Heart left ventricle (tissue), 16 donors: ENCODE measurements at places on chromosomes 4 and X.
A peak's percentile ranks its signal among the peaks of the same experiment; 100 is the strongest.

DNA sequence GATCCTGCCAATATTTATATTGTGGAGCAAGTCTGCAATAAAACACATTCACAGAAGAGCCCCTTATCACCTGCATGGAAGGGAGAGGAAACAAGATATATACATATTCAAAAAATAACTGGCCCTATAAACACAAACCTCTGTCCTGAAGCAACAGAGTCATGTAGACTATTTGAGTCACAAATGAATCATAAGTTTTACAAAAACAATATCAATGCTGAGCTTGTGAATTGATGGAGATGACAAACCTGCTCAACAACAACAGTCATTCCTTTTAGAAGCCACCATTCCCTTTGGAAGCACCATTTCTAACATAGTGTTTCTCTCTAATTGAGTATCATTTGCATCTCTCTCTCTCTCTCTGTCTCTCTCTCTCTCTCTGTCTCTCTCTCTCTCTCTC, 313.9 kb downstream of the MID1IP1 start:
- H3K27me3 ChIP-seq, result no peaks in the 10 kb centered on the region
- H3K27ac ChIP-seq, result no peak overlapping the region
- no peaks in the 10 kb centered on the region for H3K36me3 ChIP-seq
- DNase-seq, result no peak
- no peak overlapping the region for H3K4me3 ChIP-seq
- H3K4me1 ChIP-seq, result no peaks in the 10 kb centered on the region

GRCh38 chrX:337331-337831, 18.8 kb upstream of the GTPBP6 start:
- peak; percentile 15 for DNase-seq
- H3K4me3 ChIP-seq, result no peak overlapping the region
- no peak overlapping the region for H3K27ac ChIP-seq
- no peaks in the 10 kb centered on the region for H3K27me3 ChIP-seq

- H3K36me3 ChIP-seq, result no peaks in the 10 kb centered on the region
- H3K27me3 ChIP-seq, result no peaks in the 10 kb centered on the region
- H3K4me1 ChIP-seq, result no peaks in the 10 kb centered on the region
- H3K27ac ChIP-seq, result no peak overlapping the region
- DNase-seq, result no peak
These were observed 181.7 kb upstream of the NPY2R start for GRCh38 chr4:155026715-155027114.

- no peaks in the 10 kb centered on the region for H3K36me3 ChIP-seq
- H3K27me3 ChIP-seq, result no peaks in the 10 kb centered on the region
- no peak overlapping the region for H3K4me3 ChIP-seq
- peaks cover 27% of the 10 kb centered on the region for H3K4me1 ChIP-seq
These were observed 66.3 kb upstream of the FAM9C start for GRCh38 chrX:13110433-13111324.

GRCh38 chrX:110847334-110847733, 51.7 kb upstream of the CHRDL1 start:
- H3K4me1 ChIP-seq, result no peaks in the 10 kb centered on the region
- DNase-seq, result no peak
- H3K27ac ChIP-seq, result no peak overlapping the region
- no peaks in the 10 kb centered on the region for H3K27me3 ChIP-seq
- no peak overlapping the region for H3K4me3 ChIP-seq

DNA sequence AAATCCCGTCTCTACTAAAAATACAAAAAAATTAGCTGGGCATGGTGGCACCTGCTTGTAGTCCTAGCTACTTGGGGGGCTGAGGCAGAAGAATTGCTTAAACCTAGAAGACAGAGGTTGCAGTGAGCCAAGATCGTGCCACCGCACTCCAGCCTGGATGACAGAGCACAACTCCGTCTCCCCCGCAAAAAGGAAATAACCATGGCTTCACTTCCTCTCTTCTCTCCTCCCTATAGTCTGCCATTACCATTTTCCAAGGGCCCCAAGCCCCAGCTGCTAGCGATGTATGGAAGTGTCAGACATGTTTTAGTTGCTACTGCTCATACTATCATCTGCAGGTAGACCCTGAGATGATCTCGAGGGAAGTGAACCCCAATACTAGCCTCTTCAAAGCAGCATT, 177.3 kb upstream of the FAM9B start:
- no peak overlapping the region for H3K4me3 ChIP-seq
- no peak for DNase-seq
- no peaks in the 10 kb centered on the region for H3K36me3 ChIP-seq
- H3K27ac ChIP-seq, result no peak overlapping the region

GRCh38 chrX:37993176-37993575, 13.2 kb upstream of the SYTL5 start:
- no peaks in the 10 kb centered on the region for H3K27me3 ChIP-seq
- H3K4me3 ChIP-seq, result no peak overlapping the region
- H3K36me3 ChIP-seq, result no peaks in the 10 kb centered on the region

GRCh38 chrX:433771-434170, 47.1 kb upstream of the PPP2R3B start:
- no peak overlapping the region for H3K27ac ChIP-seq
- H3K27me3 ChIP-seq, result peaks cover under 1% of the 10 kb centered on the region
- no peak for DNase-seq
- no peaks in the 10 kb centered on the region for H3K36me3 ChIP-seq
- H3K4me1 ChIP-seq, result no peaks in the 10 kb centered on the region

DNA sequence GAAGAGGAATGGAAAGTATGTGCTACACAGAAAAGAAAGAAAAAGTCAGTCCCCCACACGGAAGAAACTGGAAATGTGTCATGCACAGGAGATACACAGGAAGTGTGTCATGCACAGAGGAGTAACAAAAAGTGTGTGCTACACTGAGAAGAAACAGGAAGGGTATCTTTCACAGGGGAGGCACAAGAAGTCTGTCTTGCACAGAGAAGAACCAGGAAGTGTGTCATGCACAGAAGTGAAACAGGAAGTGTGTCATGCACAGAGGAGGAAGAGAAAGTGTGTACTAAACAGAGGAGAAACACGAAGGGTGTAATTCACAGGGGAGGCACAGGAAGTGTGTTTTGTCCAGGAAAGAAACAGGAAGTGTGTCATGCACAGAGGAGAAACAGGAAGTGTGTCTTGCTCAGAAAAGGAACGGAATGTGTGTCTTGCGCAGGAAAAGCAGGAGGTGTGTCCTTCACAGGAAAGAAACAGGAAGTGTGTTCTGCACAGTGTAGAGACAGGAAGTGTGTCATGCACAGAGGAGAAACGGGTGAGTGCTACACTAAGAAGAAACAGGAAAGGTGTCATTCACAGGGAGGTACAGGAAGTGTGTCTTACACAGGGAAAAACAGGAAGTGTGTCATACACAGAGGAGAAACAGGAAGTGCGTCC, 527.2 kb upstream of the PRKX start:
- H3K27me3 ChIP-seq, result no peaks in the 10 kb centered on the region
- DNase-seq, result no peak
- no peak overlapping the region for H3K27ac ChIP-seq
- H3K4me3 ChIP-seq, result no peak overlapping the region
- no peaks in the 10 kb centered on the region for H3K4me1 ChIP-seq
- H3K36me3 ChIP-seq, result no peaks in the 10 kb centered on the region

DNA sequence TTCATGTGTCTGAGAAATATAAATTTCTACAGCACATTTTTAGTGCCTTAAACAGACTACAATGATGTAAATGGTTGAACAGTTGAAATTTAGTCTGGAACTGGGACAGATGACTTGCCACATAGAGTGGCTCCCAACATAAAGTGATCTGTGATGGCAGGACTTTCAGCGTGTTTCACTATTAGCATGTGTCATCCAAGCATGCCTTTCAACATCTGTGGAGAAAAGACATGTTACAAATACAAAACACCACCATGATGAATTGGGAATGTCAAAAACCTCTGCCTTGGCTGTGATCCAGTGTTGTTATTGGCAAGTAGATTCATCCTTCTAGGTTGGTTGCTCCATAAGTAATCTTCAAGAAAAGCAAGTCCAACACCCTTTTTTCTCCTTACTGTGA, 348.7 kb downstream of the MAPK10 start:
- no peak for DNase-seq
- H3K4me3 ChIP-seq, result no peak overlapping the region
- H3K36me3 ChIP-seq, result no peaks in the 10 kb centered on the region
- H3K27me3 ChIP-seq, result no peaks in the 10 kb centered on the region

DNA sequence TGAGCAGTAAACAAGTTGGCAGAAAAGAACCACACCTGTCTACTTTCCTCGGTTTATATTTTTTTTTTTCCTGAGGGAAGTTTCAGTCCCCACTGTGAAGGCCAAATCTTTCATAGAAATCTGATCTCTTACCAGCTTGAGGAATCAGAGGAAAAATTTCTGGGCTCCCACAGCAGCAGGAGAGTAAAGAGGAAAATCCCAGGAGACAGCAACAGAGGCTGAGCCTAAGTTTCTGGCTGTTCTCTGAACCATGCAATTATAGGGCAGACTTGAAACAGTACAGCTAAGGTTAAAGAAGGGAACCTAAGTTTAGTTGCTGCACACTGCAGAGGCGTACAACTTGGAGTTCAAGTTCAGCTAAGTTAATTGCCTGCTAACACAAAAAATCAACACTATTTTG, 1090.9 kb upstream of the INTU start:
- no peaks in the 10 kb centered on the region for H3K36me3 ChIP-seq
- H3K27me3 ChIP-seq, result no peaks in the 10 kb centered on the region
- no peak for DNase-seq
- H3K4me1 ChIP-seq, result no peaks in the 10 kb centered on the region

DNA sequence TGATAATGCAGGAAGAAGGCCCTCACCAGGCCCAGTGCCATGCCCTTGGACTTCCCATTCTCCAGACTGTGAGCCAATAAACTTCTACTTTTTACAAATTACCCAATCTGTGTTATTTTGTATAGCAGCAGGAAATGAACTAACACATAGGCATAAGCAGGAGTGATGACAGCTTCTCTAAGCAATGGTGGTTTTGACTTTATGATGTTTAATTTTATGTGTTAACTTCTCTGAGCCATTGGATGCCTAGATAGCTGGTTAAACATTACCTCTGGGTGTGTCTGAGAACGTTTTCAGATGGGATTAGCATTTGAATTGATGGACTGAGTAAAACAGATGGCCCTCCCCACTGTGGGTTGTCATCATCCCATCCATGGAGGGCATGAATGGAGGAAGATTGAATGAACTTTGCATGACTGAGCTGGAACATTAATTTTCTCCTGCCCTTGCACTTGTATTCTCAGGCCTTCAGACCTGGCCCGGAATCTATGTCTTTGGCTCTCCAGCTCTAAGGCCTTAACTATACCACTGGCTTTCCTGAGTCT, 13.9 kb upstream of the PDLIM3 start:
- H3K4me3 ChIP-seq, result no peak overlapping the region
- no peak for DNase-seq
- peaks cover 4% of the 10 kb centered on the region for H3K4me1 ChIP-seq
- no peaks in the 10 kb centered on the region for H3K36me3 ChIP-seq

DNA sequence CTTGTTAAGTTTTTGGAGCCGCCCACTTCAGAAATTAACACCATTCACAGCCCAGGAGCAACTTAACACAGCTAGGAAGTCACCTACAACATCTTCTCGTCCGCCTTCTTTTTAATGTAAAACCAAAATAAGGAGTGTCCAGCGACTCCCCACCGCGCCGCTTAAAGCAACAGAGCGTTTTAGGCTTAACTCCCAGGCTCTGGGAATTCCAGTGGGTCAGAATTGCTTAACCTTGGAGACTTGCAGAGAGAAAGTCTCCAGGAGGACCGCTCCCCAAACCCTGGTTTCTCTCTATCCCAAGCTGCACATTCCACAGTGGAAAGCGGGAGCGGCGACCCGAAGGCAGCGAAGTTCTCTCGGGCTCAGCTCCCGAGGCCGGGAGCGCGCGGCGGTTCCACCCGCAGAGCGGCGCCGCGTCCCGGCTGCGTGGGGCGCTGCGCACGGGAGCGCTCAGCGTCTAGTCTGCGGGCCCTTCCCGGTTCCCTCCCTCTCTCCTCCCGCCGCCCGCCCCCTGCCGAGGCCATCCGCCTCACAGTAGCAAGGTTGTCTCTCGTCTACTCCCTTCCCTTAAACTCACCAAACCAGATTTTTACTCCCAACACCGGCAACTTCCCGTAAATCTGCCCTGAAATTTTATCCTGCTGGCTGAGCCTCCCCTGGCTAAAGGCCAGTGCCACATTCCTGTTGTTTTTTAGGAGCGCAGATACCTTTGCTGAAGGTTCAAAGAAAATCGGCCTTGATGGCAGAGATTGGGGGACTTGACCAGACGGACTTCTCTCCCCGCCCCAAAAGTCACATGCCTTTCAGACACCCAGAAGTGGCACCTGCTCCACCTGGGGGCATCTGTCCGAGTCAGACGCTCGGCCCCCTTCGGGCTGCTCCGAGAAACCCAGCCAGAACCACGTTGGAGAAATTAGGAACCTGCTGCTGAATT, at the start of gene RBM47:
Gene RBM47 (minus strand): TSS at position 464 of the 934 bp plus-strand sequence. CDS start 190,971 bp downstream, outside the sequence.
- H3K36me3 ChIP-seq, result no peaks in the 10 kb centered on the region
- peak within 1 kb of the TSS; percentile 55 for H3K4me3 ChIP-seq
- H3K27ac ChIP-seq, result peak within 1 kb of the TSS; percentile 68
- H3K4me1 ChIP-seq, result no peaks in the 10 kb centered on the region

GRCh38 chr4:161314371-161314770, 849.4 kb downstream of the FSTL5 start:
- H3K36me3 ChIP-seq, result no peaks in the 10 kb centered on the region
- no peaks in the 10 kb centered on the region for H3K27me3 ChIP-seq
- no peak overlapping the region for H3K4me3 ChIP-seq
- no peak for DNase-seq
- H3K4me1 ChIP-seq, result no peaks in the 10 kb centered on the region

GRCh38 chr4:7466904-7467303, 32.2 kb upstream of the PSAPL1 start:
- DNase-seq, result no peak
- H3K4me3 ChIP-seq, result no peak overlapping the region
- H3K36me3 ChIP-seq, result no peaks in the 10 kb centered on the region
- peaks cover 11% of the 10 kb centered on the region for H3K4me1 ChIP-seq
- no peaks in the 10 kb centered on the region for H3K27me3 ChIP-seq

DNA sequence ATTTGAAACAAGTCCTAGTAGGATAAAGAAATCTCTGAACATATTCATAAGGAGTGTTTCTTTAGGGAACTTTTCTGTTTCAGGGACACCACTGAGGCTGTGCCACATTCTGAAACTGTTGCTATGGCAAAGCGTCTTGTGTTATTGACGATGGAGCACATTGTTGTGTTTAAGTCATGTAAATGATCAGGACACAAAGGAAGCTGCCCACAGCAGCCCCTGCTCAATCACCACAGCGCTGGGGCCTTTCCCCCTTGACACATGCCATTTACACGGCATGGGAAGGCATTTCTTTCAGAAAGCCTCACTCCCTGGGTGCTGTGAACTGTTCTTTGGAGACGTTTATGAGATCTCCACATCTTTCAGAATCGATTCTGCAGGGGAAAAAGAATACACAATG, 39.8 kb upstream of the MID1 start:
- no peaks in the 10 kb centered on the region for H3K27me3 ChIP-seq
- no peak overlapping the region for H3K4me3 ChIP-seq
- no peaks in the 10 kb centered on the region for H3K36me3 ChIP-seq
